CD8-positive, alpha-beta memory T cell (primary cell): ENCODE measurements at places on chromosomes 2 and 18. TPM values are rescaled to one million over a fixed set of nuclear protein-coding genes. Genes with fewer than 3 reads are reported as not detected.

- H3K4me1 ChIP-seq, result peaks cover 47% of the 10 kb centered on the region
- no peaks in the 10 kb centered on the region for H3K27me3 ChIP-seq
- no peak for DNase-seq
These were observed 3.7 kb downstream of the BCL2 start for GRCh38 chr18:63315876-63316275.

- no peaks in the 10 kb centered on the region for H3K27me3 ChIP-seq
- no peak overlapping the region for H3K4me3 ChIP-seq
- H3K36me3 ChIP-seq, result no peaks in the 10 kb centered on the region
- H3K27ac ChIP-seq, result no peak overlapping the region
These were observed 142.1 kb downstream of the SLC4A10 start for GRCh38 chr2:161766334-161766733.

DNA sequence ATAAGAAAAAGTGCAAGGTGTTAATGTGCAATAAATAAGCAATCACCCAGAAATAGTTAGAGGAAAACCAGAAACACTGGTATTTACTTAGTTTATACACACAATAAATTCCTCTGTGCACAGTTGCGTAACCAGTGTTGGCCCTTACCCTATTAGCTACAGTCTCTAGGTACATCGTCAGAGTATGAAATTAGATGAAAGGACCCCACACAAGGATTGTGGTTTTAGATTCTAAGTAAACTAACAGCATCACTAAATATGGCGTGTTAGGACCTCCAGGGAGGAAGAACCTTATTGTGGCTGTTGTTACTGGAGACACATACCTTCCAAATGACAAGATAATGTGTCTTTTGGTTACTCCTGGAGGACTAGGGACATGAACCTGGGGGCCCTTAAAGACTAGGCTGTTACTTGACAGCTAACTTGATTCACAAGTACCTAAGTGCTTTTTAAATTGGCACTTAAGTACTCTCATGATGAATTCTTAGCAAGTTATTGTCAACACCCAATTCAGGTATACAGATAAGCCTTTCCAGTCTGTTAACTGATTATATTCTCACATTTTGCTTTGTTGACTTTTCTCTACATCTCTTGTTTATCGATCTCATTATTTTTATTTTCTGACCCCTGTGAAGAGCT is 115.3 kb downstream of the FEZ2 start:
- H3K36me3 ChIP-seq, result no peaks in the 10 kb centered on the region
- H3K4me1 ChIP-seq, result no peaks in the 10 kb centered on the region
- no peak overlapping the region for H3K4me3 ChIP-seq
- DNase-seq, result no peak
- no peak overlapping the region for H3K27ac ChIP-seq

The CXCR4 gene
- total RNA-seq, result 106 TPM

The C2orf76 gene
- 24.7 TPM for total RNA-seq

The PPIG gene
- 65.7 TPM for total RNA-seq
